ENCODE measurements at places on chromosomes 16 and 17. TPM values are rescaled to one million over a fixed set of nuclear protein-coding genes. Genes with fewer than 3 reads are reported as not detected.

DNA sequence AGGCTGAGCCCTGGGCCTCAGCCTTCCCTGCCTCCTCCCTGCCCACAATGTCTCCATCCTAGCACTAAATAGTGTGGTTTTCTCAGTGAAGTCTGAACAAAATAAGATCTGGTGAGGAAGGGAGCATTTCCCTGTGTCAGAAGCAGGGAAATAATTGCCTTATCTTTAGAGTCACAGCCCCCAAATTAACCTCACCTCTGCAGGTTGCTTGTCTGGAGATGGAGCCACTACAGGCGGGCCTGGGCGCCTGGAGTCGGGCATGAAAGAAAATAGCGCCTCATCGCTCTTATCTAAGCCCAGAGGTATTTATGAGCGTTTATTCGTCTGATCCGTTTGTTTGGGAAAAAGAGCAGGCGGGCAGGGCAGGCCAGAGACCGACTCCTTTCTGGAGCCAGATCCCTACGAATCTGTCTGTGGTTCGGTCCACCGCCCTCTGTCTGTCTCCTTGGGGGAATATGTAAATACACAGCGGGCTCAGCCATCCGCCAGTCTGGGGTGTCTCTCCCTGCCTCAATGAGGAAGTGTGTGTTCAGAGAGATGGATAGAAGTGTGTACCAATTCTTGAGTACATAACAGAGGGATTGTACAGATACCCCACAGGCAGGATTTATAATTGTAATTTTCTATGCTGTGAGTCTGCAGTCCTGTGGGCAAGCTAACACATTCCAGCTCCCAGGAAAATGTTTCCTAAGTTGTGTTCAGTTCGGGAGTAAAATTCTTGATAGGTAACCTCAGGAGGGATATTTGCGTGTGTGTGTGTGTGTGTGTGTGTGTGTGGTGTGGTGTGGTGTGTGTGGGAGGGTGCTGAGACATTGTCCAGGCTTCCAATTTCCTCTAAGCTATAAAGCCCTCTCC lies 4.3 kb downstream of the HOXB6 start:
- DNase-seq: no peak
- peaks cover 95% of the 10 kb centered on the region for H3K27me3 ChIP-seq
- H3K36me3 ChIP-seq: no peaks in the 10 kb centered on the region

- peaks cover 74% of the 10 kb centered on the region for H3K4me1 ChIP-seq
- H3K27ac ChIP-seq: peak overlapping the region; percentile 70
- peaks cover 86% of the 10 kb centered on the region for H3K36me3 ChIP-seq
- H3K4me3 ChIP-seq: no peak overlapping the region
Observed at GRCh38 chr17:64061178-64061898, 40.9 kb upstream of the ICAM2 start.

DNA sequence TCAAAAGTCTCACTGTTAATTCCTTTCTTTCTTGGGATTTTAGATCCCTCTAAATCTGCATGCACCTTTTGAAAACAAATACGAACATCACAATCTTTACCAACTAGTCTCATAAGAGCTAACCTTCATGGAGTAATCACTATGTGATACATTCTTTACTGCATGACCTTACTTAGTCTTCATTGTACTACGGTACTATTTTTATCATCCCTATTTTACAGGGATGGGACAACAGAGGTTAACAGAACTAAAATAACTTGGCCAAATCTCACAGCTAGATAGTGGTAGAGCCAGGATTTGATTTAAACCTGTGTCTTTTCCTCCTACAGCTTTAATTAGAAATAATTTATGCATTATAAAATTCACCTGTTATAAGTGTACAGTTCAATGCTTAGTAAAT lies 32.9 kb upstream of the TAOK1 start:
- H3K4me3 ChIP-seq: no peak overlapping the region
- peaks cover 3% of the 10 kb centered on the region for H3K4me1 ChIP-seq
- no peak for DNase-seq
- peaks cover 3% of the 10 kb centered on the region for H3K27me3 ChIP-seq
- no peaks in the 10 kb centered on the region for H3K36me3 ChIP-seq

The TM4SF5 gene
- not detected for total RNA-seq

The TMEM94 gene
- total RNA-seq: 82.1 TPM

The ZG16B gene
- total RNA-seq: 2.3 TPM

The APOBR gene
- 21.4 TPM for total RNA-seq
